ENCODE measurements at places on chromosomes 5 and 9. TPM values are rescaled to one million over a fixed set of nuclear protein-coding genes. Genes with fewer than 3 reads are reported as not detected.

Gene OR1J2
- total RNA-seq, result not detected

Gene HAPLN1
- total RNA-seq, result not detected

Gene SPINK13
- total RNA-seq, result not detected

Gene FLT4
- total RNA-seq, result 2.4 TPM

Gene CCDC112
- total RNA-seq, result 6.0 TPM

Gene TMEFF1
- 0.32 TPM for total RNA-seq

Gene RACK1
- total RNA-seq, result 1,148 TPM

Gene ENG
- 9.7 TPM for total RNA-seq

Gene INSYN2B
- not detected for total RNA-seq

Gene WDR5
- 15.4 TPM for total RNA-seq

Gene HARS2
- 15.9 TPM for total RNA-seq

Gene EQTN
- 0.37 TPM for total RNA-seq

Gene ANXA2R
- 0.40 TPM for total RNA-seq

Gene INSL6
- not detected for total RNA-seq

Gene POLE3
- 17.7 TPM for total RNA-seq

Gene SLC6A18
- not detected for total RNA-seq

Gene SRD5A1
- total RNA-seq, result 8.2 TPM

Gene PCDHGA2
- total RNA-seq, result 2.1 TPM

Gene PROB1
- 0.24 TPM for total RNA-seq

Gene SNCAIP
- total RNA-seq, result 0.04 TPM

Gene G3BP1
- total RNA-seq, result 43.3 TPM

Gene MACIR
- 3.3 TPM for total RNA-seq

Gene RIMOC1
- total RNA-seq, result 11.7 TPM

Data from pancreas (tissue), 10 donors.